Stimulated activated CD4-positive, alpha-beta T cell treated with anti-CD3 and anti-CD28 coated beads, Interleukin-1b, Interleukin-23, amount 100 ng/mL, for 24 hours (primary cell): ENCODE measurements at places on chromosomes 3 and 15.

- DNase-seq: no peak
Measured at GRCh38 chr15:55742498-55742926, 440 bp downstream of the PRTG start.

DNA sequence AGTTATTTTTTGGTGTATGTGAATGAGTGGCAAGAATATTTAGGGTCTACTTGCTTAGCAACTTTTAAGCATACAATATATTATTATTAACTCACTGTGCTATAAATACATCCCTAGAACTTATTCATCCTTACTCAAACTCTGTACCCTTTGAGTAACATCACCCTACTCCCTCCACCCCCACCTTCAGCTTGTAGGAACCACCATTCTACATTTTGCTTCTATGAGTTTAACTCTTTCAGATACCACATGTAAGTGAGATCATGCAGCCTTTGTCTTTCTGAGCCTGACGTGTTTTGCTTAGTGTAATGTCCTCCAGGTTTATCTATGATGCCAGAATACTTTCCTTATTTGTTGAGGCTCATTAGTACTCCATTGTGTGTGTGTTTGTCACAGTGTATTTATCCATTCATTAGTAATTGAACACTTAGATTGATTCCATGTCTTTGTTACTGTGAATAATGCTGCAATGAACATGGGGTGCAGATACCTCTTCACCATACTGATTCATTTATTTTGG is 526.9 kb downstream of the PYDC2 start:
- no peak for DNase-seq

DNA sequence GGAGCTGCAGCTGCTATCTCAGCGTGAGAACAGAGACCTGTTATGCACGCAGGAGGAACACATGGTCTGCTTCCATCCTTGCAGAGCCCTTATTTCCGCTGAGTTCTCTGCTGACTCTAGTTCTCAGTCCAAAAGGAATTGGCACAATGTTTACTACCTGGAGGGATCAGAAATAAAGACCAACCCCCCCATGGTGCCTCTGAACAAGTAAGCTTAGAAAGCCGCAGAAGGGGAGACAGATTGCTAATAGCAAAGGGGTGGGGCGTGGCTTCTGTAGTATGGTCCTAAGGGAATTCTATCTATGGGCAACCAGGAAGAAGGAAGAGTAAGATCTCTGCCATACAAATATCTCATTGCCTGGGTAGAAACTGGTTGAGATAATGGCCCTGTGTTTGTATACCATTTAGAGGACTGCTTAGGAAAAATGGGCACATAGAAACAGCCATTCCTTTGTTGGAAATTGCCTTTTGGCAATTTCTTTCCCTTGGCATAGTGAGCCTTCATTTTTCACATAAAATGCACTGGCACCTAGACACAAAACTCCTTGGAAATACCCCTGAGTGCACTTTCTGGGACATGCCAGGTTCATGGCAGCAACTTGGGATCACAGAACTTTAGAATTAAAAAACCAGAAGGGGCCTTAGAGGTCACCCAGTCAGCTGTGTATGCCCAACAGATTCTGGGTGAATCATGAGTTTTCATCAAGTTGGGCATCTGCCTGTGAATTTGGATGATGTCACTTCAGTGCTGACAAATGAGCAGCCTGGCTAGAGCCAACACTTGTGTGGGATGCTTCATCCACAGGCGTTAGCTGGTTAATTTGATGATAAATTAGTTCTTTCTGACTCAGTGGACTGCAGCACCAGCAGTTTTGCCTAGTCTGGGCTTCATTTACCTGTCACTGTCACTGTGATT is 57.4 kb upstream of the STXBP5L start:
- DNase-seq: no peak

GRCh38 chr15:38846346-38846745 is 281.7 kb upstream of the RASGRP1 start:
- DNase-seq: no peak

- DNase-seq: no peak
Measured at GRCh38 chr3:132241776-132242514, 75.3 kb upstream of the ACP3 start.

GRCh38 chr3:24678021-24678420 is 183.4 kb upstream of the THRB start:
- DNase-seq: no peak

- no peak for DNase-seq
Measured at GRCh38 chr3:105210141-105210540, 156.6 kb upstream of the ALCAM start.

DNA sequence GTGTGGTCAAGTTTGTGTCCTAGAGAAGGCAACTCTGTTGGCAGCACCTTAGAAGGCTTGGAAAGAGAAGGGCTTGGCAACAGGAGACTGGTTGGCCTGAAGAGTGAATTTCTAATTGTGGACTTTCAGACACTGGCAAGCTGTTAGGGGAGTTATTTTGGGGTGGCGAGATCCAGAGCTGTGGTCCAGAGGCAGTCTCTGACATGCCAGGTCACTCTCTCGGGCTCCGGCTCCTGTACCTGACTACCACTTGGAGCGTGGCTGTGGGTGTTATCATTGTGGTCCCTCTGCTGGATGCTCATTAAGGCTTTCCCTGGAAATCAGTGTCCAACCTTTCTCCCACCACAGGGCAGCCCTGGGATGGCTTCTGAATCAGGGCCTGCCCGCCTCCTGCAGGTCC is 209.0 kb downstream of the SLCO3A1 start:
- no peak for DNase-seq

- DNase-seq: no peak
Measured at GRCh38 chr3:177361081-177361938, 164.0 kb upstream of the TBL1XR1 start.

DNA sequence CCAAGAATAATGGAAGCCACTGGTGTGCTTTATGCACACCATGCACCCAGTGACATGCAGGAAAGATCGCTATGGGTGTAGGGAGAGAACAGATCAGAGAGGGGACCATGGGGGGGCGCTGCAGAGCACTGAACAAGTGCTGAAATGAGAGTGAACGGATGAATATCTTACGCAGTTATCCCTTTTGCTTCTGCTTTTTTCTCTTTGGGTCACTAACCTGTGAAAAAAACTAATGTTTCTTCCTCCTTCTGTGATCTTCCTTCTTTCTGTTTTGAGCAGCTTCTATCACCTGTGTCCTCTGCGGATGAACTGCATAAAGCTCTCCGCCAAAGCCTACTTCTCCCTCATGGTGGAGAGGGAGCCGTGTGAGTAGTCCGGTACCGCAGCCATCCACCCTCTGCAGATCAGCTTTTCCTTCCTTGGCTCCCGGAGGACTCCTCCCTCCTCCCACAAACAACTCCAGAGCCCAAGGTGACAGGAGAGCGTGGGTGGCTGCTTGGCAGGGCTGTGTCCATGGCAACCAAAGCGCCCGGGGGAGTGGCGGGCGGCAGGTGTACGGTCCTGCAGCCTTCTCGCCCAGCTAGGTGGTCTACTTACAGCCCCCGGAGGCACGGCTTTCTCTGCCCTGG is 106.2 kb downstream of the DGKG start:
- no peak for DNase-seq

DNA sequence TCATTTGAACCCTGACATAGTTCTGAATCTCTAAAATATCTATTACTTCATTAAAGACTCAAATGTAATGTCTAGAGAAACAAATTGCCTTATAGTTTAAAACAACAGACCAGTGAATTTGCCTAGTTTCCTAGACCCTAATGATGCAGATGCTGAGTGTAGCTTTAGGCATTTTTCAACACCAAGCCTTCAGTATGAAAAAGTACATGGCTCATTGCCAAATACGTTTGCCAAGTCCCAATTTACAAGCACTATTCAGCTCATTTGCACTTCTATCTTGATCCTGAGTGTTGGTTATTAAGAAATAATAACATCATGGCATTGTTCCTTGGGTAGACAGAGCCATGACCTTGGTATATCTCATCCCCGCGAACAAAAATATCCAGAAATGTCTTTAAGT is 46.8 kb downstream of the EOMES start:
- no peak for DNase-seq

DNA sequence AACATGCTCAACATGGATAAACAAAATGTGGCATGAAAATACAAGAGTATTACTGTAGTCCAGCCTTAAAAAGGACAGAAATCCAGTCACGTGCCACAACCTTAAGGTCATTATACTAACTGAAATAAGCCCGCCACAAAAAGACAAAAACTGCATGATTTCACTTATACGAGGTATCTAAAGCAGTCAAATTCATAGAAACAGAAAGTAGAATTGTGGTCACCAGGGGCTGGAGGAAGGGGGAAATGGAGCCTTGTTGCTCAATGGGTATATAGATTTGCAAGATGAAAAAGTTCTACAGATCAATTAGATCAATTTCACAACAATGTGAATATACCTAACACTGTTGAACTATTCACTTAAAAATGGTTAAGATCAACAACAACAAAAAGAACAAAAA is 7.4 kb downstream of the GLB1 start:
- DNase-seq: no peak

DNA sequence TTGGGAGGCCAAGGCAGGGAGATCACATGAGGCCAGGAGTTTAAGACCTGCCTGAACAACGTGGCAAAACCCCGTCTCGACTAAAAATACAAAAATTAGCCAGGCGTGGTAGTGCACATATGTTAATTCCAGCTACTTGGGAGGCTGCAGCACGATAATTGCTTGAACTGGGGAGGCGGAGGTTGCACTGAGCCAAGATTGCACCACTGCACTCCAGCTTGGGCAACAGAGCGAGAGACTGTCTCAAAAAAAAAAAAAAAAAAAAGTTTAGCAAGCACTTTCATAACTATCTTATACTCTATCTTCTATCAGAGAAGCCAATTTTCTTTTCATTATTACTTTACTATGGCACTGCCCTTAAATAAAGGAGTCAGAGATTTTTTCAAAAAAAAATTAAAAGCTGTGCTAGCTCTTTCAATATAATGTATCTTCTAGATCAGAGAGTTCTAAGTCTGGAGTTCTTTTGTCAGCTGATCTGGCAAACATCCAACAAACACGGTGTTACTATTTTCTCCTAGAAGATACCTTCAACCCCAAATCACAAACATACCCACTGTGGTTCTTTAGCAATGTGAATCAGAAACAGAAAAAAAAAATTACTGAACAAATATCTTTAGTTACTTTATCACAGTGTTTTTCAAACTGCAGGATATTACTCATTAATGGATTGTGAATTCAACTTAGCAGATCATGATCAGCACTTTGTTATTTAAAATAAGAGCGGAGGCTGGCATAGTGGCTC is 3.0 kb downstream of the ZNF770 start:
- no peak for DNase-seq

DNA sequence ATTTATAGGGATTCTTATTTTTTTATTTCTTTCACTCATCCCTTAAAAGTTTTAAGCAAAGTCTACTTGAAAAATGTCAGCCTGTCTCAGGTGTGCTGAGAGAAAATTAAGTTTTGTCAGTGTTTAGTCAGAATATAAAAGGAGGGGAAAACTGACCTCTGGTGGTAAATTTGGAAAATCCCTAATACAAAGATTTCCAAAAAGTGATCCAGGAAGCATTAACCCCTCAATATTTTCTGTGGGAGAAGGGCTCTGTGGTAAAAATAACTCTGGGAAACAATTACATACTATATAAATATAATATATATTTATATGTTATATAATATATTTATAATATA is 41.0 kb upstream of the FRMD4B start:
- DNase-seq: no peak

DNA sequence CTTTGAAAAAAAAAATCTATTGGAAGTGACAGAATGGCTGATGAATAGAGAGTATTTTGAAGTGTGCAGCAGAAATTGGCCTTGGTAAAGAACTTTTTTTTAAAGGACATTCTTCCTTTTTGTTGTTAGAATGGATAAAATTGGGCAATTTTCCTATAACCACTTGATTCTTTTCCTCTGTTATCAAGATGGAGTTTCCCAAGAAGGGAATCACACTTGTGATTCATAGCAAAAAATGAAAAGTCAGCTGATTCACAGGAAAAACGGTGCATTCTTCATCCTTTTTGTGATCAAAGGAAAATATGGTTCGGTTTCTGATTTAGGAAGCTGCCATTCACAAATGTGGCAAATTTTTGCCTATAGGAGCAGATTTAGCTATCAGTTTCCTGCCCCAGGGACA is 486.8 kb downstream of the GBE1 start:
- DNase-seq: no peak

DNA sequence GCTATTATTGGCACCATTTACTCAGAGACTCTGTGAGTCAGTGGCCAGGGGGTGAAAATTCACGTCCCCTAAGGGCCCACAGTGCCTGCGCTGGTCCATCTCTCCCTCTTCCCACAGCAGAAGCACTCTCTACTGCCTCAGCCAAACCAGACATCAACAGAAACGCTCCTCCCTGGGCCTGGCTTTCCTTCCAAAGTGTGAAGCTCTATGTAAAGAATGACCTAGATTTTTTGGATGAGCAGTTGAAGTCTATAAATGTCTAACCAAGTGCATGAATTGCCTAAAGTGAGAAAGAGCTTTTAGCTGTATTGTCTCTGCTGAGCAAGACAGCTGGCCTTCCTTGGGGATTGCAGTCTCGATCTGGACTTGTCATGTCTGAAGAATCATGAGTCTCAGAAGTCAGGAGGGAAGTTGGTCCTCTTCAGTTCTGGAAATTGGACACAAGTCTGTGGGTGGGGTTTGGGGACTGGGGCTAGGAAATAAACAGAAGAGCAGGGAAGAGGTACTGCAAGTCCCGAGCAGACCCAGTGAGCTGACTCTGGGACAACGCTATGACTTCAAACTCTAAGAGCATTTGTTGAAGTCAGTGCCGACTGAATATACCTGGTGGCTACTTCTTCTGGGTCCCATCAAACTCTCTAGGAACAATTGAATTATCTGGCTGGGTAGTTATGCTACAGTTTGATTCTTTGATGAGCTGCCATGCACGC is 29.0 kb downstream of the RASGRP1 start:
- DNase-seq: no peak

GRCh38 chr3:138433892-138434275 is 532 bp upstream of the ESYT3 start:
- no peak for DNase-seq

- no peak for DNase-seq
Measured at GRCh38 chr15:50066202-50066601, 52.8 kb downstream of the ATP8B4 start.

DNA sequence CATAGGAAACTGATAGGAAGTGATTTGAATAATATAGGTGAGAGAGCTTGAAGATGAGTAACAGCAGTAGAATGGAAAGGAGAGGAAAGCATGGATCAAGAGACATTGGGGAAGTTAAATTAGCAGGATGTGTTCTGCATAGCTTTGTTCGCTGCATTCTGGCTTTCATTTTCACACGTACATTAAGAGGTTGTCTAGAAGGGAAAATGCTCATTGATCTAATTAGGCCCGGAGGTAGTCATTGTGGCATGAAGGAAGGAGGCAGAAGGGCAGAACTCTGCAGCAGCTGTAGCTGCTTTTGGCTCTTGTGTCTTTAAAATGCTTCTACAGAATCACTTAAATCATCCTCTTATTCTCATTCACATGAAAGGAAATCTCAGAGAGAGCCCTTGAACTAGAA is 40.3 kb downstream of the KCNAB1 start:
- DNase-seq: no peak

DNA sequence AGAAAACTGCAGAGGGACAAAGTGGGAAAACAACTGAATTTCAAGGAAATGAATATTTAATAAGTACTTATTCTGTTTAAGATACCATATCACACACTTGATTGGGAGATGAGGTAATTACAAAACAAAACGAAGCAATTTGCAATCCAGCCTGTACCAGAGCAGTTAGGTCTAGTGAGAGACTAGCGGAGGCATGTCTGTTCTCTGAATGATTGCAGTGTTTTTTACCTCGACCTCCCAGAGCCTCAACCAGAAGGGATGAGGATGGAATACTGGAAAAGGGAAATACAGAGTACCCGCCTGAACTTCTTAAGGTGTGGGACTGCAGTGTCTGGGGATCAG is 59.5 kb downstream of the PIK3CB start:
- DNase-seq: no peak

- DNase-seq: no peak
Measured at GRCh38 chr3:189790658-189791057, 159.5 kb downstream of the TP63 start.

- DNase-seq: no peak
Measured at GRCh38 chr3:93855401-93855800, 118.3 kb downstream of the PROS1 start.
